ENCODE measurements at places on chromosomes 3 and 15.

DNA sequence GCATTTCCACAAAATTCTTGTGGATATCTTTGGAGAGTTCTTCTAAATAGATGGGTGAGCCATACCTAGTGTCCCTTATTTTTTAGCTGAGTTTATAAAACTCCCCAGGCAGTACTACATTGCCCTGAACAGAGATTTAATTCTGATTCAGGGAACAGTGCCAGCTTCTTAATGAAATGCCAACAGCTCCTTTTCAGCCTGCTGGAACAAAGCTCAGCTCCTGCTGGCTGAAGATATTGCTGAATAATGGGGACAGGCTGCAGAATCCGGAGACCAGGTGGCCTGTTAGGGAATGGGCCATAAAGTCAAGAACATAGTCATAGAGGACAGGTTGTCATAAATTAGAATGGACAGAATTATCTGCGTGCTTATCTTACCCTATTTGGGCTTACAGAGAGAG is 8.9 kb downstream of the HGD start:
- no peak for DNase-seq

GRCh38 chr15:43212299-43212698 is 8.5 kb downstream of the EPB42 start:
- no peak for DNase-seq

DNA sequence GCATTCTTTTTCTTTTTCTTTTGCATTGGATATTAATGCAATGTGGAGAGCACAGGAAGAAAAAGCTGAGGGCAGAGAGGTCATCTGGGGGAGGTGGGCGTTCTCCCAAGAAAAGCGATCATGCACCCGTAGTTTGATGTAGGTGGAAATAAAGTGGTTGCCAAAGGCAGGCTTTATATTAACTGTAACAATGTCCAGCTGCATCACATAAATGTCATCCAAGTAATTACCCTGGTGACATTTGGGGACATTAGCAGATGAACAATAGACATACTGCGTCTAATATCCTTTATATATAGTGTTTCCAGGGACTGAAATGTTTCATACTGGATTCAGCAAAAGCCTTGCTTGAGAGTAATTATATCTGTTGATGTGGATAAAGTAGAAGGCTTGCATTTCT is 135.5 kb downstream of the CNTN6 start:
- no peak for DNase-seq

DNA sequence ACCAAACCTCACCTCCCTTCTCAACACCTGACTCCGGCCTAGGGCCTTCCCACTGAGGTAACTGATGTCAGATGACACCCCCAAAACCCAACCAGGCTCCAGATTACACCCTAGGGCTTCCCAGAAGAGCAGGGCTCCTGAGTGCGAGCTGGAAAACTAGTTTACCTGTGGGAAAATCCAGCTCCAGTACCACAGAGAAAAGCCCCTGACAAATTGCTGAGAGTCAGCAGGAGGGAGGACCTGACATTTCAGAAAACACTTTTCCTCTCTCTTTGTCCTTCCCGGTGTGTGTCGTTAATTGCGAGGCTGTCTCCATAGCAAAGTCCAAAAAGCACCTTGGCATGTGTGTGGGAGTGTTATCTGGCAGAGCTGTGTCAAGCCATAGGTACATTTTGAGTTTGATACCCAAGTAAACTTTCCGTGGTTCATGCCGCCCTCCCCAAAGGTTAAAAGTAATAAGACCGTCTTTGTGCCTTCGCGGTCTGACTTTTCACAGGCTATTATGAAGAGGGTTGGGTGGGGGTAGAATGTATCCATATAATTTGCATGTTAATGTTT is 79.8 kb upstream of the FNDC3B start:
- no peak for DNase-seq

- no peak for DNase-seq
These were observed 31.3 kb downstream of the SUSD5 start for GRCh38 chr3:33187368-33187634.

GRCh38 chr3:52827441-52827840 is 3.0 kb downstream of the ITIH4 start:
- no peak for DNase-seq

DNA sequence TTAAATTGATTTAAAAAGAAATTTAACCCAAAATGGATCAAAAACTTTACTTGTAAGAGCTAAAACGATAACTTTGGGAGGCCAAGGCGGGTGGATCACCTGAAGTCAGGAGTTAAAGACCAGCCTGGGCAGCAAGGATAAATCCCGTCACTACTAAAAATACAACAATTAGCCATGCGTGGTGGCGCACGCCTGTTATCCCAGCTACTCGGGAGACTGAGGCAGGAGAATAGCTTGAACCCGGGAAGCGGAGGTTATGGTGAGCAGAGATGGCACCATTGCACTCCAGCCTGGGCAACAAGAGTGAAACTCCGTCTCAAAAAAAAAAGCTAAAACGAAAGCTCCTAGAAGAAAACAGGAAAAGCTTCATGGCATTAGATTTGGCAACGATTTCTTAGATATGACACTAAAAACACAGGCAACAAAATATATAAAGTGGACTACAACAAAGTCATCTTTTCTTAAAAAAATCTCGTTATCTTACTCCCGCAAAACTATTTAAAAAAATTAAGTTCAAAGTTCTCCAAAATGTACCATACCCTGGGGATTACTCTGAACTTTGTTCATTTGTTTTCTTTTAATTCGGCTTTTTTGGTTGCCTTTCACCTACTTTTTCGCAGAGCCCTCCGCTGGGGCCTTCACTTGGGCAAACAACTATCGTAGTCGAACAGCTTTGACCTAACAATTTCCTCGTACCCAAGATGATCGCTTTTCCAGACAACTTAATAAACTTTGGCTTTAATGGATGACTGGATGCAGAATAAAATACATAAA is 2.9 kb downstream of the HDDC3 start:
- DNase-seq, result no peak

DNA sequence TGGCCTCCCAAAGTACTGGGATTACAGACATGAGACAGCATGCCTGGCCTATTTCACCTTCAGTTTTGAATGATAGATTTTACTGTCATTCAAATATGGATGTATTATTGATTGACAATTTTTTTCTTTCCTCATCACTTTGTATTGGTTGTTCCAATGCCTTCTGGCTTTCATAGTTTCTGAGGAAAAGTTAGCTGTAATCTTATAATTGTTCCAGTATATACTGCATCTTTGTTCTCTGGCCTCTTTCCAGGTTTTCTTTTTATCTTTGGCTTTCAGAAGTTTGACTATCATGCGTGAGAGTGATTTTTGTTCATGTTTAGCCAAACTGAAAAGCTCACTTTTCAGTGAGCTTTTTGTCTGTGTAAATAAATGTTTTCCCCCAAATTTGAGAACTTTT is 157.1 kb downstream of the RSRC1 start:
- no peak for DNase-seq

- no peak for DNase-seq
These were observed 40.5 kb downstream of the STT3B start for GRCh38 chr3:31573036-31573779.

DNA sequence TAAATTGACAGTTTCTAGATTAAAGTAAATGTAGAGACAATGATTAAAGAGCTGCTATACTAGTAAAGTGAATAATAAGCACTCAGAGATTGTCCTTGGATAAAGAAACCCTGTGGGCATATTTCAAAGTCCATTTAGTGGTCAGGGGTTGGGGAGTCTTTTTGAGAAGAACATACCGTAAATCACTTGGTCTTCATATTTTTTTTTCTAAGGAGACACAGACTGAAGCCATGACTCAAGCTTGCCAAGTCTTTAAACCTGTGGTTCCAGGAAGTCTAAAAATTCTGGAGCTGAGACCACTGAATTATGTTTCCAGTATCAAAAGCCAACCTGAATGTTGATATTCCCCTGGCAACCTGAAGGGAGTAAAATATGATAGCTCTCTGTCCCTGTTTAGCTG is 171.0 kb downstream of the TPRG1 start:
- DNase-seq, result no peak

DNA sequence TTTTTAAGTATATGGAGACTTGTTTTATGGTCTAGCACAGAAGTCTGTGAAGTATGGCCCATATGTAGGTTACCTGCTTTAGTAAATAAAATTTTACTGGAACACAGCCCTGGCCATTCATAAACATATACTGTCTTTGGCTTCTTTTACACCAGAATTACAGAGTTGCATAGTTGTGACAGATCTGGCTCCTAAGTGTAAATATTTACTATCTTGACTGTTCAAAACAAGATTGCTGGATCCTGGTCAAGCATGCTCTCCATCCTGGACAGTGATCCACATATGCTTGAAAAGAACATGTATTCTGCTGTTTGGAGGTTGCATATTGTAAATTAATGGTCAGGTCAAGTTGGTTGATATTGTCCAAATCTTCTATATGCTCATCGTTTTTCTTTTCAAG is 57.9 kb downstream of the STT3B start:
- no peak for DNase-seq

- peak; percentile 48 for DNase-seq
These were observed 13.8 kb upstream of the IL16 start for GRCh38 chr15:81182756-81183438.

- no peak for DNase-seq
These were observed 48.5 kb upstream of the CCDC174 start for GRCh38 chr3:14602804-14603644.

DNA sequence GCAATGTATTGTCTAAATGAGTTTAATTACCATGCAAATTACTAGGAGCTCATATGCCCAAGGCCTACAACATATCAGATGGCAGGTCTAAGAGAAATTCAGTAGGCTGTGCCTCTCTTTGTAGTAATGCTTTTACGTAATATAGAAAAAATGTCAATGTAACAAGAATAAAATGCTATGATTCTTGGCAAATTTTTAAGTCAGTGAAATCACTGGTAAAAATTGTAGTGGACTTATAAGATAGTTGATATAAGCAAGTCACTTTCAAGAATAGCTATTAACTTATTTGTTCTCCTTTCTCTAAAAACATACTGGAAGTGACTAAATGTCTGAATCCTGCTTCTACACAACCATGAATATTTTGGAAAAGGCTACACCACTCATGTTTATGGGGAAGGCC is 707.8 kb downstream of the TUSC7 start:
- no peak for DNase-seq

DNA sequence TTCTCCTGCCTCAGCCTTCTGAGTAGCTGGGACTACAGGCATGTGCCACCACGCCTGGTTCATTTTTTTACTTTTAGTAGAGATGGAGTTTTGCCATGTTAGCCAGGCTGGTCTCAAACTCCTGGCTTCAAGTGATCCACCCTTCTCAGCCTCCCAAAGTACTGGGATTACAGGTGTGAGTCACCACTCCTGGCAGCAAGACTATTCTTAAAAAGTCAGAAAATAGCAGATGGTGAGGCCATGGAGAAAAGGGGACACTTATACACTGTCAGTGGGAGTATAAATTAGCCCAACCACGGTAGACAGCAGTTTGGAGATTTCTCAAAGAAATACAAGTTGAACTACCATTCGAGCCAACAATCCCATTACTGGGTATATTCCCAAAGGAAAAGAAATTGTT is 603.3 kb upstream of the TBL1XR1 start:
- DNase-seq, result no peak

GRCh38 chr3:28835751-28836150 is 445.1 kb upstream of the RBMS3 start:
- no peak for DNase-seq
